ENCODE measurements at places on chromosomes 5 and 9.
A peak's percentile ranks its signal among the peaks of the same experiment; 100 is the strongest.

DNA sequence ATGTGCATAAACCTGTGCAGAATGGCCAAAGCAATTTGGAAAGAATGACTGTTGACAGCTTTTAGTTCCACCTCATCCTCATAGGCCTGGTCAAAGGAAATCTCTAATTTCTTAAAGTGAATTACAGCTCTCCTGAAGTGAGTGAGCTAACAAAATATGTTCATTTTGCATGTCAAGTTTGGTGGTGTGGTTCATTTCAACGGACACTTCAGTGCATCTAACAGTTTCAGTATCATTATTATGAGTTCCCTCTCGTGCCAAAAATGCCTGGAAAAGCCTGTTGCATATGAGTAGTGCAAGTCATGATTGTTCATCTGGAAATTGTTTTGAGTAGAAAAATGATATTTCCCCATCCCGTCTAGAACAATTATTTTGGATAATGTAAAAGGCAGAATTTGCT is 53.2 kb upstream of the HMHB1 start:
- no peak for DNase-seq

DNA sequence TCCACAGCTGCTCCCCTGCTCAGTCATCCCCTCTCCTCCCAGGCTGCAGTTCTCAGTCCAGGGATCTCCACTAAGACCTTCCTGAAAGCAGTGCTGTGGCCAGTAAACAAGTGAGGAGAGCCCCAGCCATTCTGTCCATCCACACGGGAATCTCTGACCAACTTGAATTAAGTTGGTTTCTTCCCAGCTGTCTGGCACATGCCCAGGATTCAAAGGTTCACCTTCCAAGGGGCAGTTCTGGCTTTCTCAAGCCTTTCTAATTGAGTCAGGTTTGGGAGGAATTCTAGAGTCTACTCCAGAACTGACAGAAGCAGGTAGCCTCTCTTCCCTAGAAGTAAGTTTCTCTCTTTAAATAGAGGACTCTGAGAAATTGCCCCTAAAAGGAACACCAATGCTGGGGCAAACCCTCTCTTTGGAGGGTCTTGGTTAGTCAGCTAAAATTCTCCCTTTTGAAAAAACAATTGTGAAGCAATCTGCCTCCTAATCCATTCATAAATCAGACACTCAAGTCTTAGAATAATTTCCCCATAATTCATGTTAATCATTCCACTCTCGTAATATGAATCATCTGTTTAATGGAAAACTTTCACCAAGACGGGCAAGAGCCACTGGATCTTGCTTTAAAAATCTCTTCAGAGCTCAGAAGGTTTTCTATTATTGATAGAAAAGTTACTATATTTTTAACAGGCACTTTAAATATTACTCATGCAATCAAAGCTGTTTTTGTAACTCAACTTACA is 133.8 kb downstream of the SPOCK1 start:
- no peak for DNase-seq

- no peak for DNase-seq
These were observed 132.7 kb upstream of the DMRT1 start for GRCh38 chr9:708551-709432.

DNA sequence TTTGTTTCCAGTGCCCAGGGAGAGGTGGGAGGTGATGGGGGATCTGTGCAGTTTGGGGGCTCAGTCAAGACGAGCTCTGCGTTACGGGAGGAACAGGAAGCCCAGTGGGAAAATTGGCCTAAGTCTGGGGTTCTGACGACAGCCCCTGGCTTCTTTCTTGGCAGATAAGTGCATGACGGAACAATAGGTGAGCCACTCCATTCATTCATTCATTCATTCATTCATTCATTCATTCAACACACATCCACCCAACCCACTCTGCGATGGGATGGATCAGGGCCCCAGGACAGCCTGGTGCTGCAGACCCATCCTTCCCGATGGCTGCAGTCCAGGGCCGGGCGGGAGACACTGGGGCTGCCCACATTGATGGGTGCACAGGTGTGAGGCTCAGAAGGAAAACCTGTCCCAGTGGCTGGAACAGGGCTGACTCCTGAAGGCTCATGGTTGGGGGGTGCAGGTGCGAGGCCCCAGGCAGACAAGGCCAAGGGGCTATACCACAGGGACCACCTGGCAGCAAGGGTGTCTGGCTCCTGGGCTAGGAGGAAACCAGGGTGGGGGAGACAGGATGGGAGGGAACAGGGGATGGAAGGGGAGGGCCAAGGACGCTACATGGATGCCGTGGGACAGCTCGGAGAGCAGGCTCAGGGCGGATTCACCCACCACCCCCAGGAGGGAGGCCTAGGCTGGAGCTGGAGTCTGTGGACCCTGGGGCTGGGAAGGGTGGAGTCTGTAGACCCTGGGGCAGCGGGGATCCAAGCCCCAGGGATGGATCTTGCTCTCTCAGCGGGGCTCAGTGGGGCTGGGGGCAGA is 1.9 kb upstream of the LCNL1 start:
- DNase-seq: no peak

DNA sequence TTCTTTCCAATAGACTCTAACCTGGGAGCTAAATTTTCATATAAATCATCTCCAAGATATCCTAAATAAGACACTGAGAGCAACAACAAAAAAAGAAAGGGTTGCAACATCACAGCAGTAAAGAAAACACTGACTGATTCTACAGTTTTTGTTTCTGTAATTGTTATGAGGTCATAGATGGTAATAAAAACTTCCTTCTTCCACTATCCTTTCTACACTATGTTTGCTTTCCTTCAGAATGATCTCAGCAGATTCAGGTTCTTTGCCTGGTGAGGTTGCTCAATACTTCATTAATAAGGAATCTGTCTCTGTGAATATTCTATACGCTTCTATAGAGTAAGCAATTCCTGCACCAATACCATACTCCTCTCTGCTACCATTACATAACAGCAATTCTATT is 835.6 kb upstream of the GRAMD2B start:
- DNase-seq: no peak

GRCh38 chr5:172110921-172111851 is 76.8 kb downstream of the STK10 start:
- no peak for DNase-seq

DNA sequence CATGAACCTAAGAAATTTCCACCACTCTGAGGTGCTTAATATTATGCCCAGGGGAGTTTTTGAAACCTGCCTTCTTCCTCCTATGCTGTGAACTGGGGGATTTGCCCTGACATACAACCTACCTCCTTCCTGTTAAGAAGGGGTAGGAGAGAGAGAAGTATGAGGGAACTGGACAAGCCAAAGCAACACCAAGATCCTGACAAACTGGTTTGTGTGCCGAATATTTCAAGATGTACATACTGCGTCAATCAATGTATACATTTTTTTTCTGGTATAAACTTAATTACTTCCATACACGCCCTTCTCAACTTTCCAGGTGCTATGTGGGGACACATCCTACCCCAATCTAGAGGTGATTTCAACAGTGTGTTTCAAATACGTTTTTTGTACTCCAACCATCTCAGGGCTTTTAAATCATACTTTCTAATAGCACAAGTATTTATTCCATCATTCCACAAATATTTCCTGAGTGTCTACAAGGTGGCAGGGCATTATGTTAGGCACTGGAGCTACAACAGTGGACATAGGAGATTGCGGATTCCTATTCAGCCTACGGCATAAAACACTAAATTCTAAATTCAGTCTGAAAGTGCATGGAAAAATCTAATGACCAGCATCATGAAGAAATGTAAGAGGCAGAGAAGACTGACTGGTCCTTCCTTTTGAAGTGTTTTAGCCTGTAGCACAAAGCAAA is 70.1 kb upstream of the IFNK start:
- no peak for DNase-seq

- no peak for DNase-seq
These were observed 425.7 kb downstream of the PIK3R1 start for GRCh38 chr5:68641211-68641610.

DNA sequence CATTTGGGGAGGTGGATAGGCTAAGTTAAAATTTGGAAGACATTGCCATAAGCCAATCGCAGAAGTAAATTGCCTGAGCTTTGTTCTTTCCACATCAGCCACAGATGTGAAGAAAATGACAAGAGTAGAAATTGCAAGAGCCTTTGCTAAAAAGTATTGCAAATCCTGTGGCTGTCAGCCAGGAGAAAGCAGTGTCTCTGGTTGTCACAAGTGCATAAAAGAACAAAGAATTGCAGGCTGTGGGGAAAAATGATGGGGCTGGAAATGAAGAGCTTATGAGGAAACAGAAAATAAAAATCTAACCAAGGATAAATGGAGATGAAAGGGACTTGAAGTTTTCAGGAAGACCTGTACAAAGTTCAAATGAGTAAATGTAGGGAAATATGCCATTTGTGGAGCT is 344.8 kb downstream of the CSNK1G3 start:
- no peak for DNase-seq

DNA sequence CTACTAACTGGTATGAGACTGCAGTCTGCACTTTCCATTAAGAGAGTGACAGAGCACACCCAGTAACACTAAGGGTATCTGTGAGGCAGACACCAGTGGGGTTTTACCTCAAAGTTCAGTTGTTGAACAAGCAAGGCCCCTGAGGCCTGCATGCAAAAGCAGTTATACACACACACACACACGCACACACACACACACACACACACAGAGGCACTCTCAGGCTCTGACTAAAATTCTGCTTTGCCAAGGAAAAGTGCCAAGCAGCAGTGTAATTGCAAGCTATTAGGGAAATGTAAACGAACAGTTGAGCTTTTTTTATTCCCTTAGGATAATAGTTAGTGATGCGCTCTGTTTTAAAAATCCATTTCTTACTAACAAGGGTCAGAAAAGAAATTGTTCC is 377.1 kb downstream of the SPOCK1 start:
- DNase-seq: no peak

DNA sequence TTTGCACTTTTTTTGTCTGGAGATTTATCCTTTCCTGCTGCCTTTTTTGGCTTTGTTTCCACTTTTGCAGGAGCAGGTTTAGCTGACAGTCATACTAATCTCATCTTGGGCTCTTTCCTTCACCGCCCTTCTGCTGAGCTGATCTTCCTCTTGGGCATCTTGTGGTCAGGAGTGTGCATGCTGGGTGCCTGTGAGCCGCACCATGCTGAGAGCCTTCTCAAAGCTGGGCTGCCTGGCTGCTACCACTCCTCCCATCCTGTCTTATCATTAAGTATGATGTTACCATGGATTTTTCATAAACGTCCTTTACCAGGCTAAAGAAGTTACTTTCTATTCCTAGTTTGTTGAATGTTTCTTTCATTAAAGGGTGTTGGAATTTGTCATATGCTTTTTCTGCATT is 49.5 kb upstream of the MCCC2 start:
- DNase-seq: no peak

DNA sequence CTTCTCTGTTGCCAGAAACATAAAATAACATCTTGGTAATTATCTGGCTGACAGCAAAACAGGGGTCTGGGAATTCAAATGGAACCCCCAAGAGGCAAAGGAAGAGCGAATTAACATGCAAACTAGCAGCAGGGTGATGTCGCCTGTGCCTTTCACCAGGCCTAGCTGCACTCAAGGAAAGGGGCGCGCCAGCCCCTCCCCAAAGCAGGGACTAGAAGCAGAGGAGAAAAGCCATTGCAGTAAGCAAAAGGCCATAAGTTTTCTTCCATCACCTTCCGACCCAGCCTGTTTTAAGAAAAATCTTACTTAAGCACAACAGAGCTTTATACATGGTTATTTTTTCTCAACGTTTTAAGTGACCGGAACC is 539 bp downstream of the POC5 start:
- no peak for DNase-seq

DNA sequence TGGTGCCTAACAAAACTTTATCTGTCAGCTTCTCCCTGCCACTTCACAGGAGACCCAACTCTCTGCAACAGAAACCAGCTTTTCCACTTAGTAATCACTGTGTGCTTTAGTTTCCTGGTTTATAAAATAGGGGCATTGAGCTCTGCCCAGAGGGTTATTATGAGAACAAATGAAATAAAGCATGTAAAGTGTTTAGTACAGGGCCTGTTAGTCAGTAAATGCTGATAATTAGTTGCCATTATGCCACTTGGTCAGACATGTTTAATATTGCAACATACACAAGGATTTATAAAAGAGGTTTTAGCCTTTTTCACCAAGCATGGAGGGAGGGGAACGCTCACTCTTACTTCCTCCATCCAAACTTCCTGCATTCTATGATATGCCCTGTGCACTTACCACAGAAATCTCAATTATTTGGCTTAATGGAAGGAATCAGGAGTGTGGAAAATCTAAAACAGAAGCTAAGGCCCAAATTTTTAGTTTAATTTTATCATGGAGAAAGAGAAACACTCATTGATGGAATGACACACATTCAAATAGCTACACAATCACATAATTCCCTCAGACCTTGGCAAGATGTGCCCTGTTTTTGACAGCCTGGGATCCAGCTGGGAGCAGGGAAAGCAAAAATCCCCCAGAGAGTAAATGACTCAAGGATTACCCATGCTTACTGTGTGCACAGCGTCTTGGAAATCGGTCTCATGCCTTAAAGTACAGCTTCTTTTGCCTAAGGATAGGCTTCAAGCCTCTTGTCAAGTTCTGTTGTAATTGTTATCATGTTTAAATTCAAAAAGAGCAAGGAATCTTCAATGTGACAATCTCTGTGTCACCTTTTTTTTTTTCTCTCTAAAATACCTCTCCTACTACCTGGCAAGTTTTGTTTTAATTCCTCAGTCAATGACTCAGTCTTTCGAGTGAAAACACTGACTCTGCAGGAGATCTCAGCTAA is 34.0 kb downstream of the ZNF474 start:
- no peak for DNase-seq

DNA sequence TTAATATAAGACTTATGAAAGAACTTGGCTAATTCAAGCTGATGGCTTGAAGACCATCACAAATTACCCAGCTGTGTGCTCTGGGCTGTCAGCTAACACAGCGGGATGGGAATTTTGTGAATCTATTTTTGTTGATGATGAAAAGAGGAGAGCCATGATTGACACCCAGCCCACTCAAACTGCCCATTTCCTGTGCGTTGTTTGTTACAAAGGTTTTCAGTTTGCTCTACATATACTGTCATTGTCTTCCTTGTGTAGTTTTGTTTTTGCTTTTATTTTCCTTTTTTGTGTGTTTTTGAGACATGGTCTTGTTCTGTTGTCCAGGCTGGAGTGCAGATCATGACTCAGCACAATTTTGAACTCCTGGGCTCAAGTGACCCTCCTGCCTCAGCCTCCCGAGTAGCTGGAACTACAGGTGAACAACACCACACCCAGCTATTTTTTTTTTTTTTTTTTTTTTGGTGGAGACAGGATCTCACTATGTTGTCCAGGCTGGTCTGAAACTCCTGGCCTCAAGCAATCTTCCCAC is 400.3 kb downstream of the ICE1 start:
- no peak for DNase-seq

DNA sequence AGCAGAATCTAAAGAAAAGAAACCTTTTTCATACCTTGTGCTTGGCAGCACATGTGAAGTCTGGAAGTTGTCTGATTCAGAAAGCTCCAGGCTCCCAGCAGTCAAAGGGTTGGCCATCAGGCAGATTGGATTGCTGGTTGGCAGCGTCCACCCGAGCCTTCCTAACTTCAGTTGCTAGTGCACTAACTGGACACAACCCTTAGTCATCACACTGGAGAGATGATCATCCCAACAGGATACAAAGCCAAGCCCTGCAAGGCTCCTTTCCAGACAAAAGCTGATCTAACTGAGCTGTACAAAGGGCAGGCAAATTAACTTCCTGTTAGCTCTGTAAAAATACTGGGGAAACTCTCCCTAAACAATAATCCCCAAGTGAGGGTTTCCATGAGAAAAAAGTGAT is 185.6 kb downstream of the SNX18 start:
- DNase-seq: no peak

- peak; percentile 99 for DNase-seq
These were observed 97.6 kb downstream of the BASP1 start for GRCh38 chr5:17314907-17315471.

- DNase-seq: no peak
These were observed 252.7 kb upstream of the IL12B start for GRCh38 chr5:159582756-159583541.

- peak; percentile 12 for DNase-seq
These were observed 293.4 kb upstream of the PUM3 start for GRCh38 chr9:3137347-3137695.
